ENCODE measurements at places on chromosomes 2 and 18.

DNA sequence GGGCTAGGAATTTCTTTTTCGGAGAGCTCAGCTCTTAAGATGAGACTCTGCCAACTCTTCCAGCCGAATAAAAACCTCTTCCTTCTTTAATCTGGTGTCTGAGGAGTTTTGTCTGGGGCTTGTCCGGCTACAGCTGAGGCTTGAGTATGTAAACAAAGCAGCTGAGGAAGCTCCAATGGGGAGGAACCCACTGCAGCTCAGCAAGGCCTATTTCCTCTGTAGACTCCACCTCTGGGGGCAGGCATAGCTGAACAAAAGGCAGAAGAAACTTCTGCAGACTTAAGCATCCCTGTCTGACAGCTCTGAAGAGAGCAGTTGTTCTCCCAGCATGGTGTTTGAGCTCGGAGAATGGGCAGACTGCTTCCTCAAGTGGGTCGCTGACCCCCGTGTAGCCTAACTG, 838.7 kb downstream of the CCDC85A start:
- no peak for DNase-seq

DNA sequence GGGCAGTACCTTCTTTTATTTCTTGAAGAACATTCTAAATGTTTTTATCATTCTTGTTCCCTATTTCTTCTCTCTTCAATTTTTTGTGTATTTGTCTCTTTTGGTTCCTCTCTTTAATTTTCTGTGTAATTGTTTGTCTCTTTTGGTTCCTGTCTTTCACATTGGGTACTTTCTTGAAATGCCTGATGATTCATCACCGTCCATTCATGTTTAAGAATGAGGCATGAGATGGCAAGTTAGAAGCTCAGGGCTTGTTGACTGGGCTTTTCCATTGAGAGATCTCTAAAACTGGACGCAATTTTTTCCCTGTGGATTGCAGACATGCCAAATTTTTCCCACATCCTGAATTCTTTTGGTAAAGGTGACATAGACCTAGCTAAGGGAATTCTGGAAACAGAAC, 33.7 kb upstream of the IL1R2 start:
- peak; percentile 50 for DNase-seq

- DNase-seq = no peak
Observed at GRCh38 chr2:233142355-233142897, 82.3 kb downstream of the INPP5D start.

- DNase-seq = no peak
Observed at GRCh38 chr2:392926-393280, 105.0 kb upstream of the ALKAL2 start.

- DNase-seq = peak; percentile 90
Observed at GRCh38 chr2:228768818-228769217, 502.3 kb downstream of the PID1 start.

DNA sequence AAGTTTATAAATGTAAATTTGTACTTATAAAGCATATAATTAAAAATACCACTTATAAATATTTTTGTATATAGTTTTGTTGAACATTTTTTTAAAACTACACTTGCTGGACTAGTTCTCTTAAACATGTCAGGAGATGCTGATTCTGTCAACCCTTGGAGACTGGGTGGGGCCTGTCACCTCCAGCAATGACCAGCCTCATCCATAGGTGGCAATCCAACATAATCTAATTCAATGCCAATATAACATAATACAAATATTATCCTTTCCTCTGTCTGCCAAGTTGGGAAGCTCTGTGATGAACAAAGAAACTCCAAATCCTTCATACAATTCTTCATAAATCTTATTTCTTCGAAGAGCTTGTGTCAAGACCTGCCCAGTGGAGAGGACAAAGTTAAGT, 140.4 kb downstream of the RBMS1 start:
- no peak for DNase-seq

DNA sequence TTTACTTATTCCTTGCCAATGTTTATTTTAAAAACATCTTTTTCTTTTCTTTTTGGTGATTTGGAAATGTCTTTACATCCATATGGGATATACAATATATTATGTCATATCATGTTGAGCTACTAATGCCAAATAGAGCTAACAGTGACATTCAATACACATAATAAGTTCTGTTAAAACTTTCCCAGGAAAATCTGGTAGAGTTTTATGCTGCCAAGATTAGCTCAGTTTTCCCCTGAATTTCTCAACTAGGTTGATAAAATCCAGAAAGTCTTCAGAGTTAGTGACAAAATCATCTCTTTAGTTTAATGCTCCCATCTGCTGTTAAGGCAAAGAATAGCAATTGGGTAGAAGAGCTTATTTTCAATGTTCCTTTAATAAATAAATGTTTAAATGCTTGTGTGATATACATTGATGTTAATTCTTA, 9.9 kb downstream of the COL3A1 start:
- peak; percentile 83 for DNase-seq

- DNase-seq = no peak
Observed at GRCh38 chr2:156326526-156327095, 5.9 kb downstream of the NR4A2 start.

- DNase-seq = no peak
Observed at GRCh38 chr2:171889808-171890207, 4.2 kb downstream of the SLC25A12 start.

- no peak for DNase-seq
Observed at GRCh38 chr18:36149514-36150289, 20.0 kb downstream of the ELP2 start.

DNA sequence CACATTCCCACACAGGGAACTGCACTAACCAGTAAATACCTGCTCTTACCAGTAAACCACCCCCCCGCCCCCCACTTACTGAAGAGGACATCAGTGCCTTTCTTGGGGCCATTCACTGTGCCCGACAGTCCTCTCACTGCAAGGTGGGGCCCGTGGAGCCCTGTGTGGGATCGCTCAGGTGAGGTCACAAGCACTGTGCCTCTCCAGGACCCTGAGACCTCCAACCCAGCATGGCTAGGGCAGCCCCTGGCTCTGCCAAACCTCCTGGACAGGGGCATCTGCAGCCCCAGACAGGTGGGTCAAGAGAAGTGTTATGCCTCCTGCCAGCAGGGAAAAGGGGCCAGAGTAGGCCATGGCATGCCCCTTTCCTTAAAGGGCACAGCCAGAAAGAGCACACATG, 6.7 kb upstream of the NEURL3 start:
- no peak for DNase-seq

Measured in fibroblast of skin of right quadriceps (primary cell).